Anterior cingulate cortex (tissue), 58 donors: ENCODE measurements at places on chromosomes 7 and 10.
A peak's percentile ranks its signal among the peaks of the same experiment; 100 is the strongest.

DNA sequence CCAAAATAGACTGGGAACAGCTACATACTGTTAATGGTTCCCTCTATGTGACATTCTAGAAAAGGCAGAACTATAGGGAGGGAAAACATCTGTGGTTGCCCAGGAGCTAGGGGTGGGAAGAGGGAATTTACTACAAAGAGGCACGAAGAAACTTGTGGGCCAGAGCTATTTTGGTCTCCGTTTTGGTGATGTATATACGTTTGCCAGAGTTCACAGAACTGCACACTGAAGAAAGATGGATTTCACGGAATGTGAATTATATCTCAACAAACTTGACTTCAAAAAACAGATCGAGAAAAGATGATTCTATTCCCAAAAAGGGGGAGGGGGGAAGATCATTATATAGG lies 386 bp upstream of the AS3MT start:
- DNase-seq, result no peak

DNA sequence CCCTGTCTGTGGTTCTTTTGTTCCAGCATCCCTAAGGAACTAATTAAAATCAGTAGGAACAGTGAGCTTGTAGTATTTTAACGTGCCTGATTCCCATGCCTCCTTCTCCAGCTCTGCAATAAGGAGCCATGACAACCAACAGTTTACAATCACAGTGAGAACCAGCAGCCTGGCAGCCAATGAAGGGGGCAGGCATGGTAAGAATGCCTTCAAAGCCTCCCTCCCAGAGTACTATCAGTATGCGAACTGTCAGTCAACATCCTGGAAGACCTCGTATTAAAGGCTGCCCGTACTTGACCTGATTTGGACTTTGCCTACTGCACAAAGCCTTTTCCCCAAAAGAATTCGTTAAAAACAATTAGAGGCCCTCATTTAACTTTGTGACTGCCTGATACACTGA lies 7.7 kb downstream of the ZPBP start:
- DNase-seq, result no peak

- no peak for DNase-seq
Measured at GRCh38 chr10:91137822-91138221, 82.6 kb upstream of the PCGF5 start.

DNA sequence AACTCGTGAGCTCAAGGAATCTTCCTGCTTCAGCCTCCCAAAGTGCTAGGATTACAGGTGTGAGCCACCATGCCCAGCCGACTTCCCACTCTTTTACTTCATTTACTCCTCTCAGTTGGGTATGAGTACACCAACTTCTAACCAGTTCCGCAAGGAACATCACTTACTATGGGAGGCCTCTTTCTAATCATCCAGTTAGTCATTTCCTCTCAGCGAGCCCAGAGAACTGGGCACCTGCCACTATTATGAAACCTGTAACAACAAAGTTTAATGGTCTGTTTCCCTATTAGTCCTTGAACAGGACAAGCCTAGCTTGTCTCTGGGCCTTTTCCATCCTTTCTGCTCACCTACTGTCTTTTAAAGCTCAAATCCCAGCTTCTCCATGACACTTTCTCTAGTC lies 88.8 kb downstream of the DNMBP start:
- no peak for DNase-seq

DNA sequence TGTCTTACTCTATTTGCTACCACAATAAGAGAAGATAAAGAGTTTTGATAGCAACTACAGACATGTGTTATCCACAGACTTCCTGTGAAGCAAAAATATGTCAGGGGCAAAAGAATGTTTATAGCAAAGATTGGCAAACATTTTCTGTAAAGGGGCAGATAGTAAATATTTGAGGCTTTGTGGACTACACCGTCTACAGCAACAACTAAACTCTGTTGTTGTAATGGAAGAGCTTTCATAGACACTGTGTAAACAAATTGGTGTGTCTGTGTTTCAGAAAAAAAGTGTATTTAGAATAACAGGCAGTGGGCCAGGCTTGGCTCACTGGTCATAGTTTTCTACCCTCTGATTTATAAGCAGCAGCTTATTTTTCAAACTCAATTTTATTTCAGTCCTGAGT lies 521.4 kb downstream of the ANKRD7 start:
- DNase-seq, result no peak

- no peak for DNase-seq
Measured at GRCh38 chr10:6579904-6580278, at the start of gene PRKCQ. Gene PRKCQ, minus strand, starts transcription at chr10:6580276. Its CDS starts 65,141 bp downstream, at chr10:6515135.

- no peak for DNase-seq
Measured at GRCh38 chr7:81533426-81533825, 236.4 kb downstream of the HGF start.

- no peak for DNase-seq
Measured at GRCh38 chr7:148433521-148434180, 156.9 kb upstream of the C7orf33 start.

DNA sequence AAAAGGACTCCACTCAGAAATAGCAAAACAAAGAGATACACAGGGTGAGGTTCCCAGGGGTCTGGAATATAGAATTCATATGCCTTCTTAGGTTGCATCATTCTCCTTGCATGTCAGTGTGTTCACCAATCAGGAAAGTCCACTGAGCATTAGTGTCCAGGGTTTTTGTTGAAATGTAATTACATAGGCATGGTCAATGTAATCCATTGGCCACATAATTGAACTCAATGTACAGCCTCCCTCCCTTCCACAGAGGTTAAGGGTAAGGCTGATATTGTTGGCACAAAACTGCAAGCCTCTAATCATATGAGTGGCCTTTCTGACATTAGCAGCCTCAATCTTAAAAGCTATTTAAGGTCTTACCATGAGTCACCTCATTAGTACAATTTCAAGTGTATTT lies 736.1 kb upstream of the VSTM2A start:
- no peak for DNase-seq

DNA sequence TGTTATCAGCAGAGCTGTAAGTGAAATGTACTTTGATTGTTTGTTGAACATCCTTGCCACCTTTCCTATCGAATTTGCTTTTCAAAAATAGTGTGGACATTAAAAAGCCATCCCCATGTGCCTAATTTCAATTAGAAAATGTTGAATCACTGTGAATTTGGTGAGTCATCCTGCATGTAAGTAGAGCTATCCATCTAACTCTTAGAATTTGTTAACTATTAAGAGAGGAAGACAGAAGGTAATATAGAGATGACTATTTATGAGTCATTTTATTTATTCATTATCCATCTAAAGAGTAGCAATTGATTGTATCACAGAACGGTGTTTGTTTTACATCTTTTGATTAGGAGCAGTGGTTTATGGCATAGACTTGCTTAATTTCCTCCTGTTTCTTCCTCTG lies 154.7 kb downstream of the MGMT start:
- no peak for DNase-seq

DNA sequence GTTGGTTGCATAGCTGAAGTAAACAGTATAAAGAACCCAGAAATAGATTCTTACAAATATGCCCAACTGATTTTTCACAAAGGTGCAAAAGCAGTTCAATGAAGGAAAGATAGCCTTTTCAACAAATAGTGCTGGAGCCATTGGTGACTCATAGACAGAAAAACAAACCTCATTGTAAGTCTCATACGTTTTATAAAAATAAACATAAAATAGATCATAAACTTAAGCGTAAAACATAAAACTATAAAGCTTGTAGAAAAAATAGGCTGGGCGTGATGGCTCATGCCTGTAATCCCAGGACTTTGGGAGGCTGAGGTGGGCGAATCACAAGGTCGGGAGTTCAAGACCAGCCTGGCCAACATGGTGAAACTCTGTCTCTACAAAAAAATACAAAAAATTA lies 318.8 kb upstream of the IGFBP3 start:
- no peak for DNase-seq

- DNase-seq, result no peak
Measured at GRCh38 chr10:63522277-63522687, 1.1 kb downstream of the REEP3 start.

- no peak for DNase-seq
Measured at GRCh38 chr10:89352802-89353201, 25.0 kb downstream of the IFIT3 start.

- DNase-seq, result no peak
Measured at GRCh38 chr10:59876695-59877094, 29.7 kb downstream of the CCDC6 start.

- no peak for DNase-seq
Measured at GRCh38 chr7:114026486-114027089, 107.8 kb upstream of the PPP1R3A start.

GRCh38 chr7:75850235-75850634 lies 28.6 kb upstream of the RHBDD2 start:
- DNase-seq, result no peak

DNA sequence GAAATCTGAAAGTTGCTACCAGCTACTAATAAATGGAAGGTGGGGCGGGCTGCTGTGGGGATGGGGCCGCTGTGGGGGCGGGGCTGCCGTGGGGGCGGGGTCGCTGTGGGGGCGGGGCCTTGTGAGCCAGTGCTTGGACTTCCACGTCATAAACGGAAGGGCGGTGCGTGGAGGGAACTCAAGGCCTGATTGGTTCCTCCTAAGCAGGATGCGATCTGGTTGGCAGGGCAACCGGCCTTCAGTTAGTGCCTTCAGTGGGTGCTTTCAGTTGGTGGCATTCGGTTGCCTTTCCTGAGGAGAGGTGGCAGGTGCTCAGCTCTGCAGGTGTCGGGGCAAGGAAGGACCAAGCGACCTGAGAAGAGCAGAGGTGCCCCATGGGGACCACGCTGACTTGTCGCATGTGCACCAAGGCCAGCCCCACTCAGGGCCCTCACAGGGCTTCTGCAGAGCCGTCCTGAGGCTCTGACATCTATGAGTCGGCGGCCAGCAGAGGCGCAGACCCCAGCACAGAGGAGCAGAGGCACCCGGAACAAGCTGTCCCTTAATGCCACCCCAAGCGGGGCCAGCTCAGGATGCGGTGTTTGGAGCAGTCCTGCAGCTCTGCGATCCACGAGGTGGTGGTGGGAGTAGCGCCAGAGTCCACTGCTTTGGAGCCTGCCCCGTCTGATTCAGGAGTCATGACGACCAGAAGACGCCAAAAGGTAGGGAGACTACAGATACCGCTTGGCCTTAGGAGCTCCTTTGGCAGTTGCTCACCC lies 54.4 kb upstream of the PDSS1 start:
- DNase-seq, result no peak

- no peak for DNase-seq
Measured at GRCh38 chr7:128174386-128174785, 66.7 kb upstream of the LEP start.

DNA sequence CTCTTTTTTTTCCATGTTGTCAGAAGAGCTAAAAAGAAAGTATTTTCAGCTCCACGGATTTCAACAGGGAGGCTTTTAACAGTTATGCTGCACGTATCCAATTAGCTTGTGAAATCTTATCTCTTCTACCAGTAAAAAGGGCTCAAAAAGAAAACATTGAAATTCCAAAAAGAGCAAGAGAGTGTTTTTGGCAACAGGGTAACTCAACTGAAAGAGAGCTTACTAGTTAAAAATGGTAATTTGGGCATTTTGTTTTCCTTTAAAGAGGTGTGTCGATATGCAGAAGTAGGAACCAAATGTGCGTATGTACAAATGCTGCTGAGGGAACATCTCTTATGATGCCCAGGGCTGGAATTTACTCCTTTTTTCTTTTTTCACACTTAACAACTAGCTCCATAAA lies 292.8 kb downstream of the PRKG1 start:
- DNase-seq, result no peak

GRCh38 chr10:121307411-121307980 lies 290.7 kb downstream of the FGFR2 start:
- DNase-seq, result no peak

DNA sequence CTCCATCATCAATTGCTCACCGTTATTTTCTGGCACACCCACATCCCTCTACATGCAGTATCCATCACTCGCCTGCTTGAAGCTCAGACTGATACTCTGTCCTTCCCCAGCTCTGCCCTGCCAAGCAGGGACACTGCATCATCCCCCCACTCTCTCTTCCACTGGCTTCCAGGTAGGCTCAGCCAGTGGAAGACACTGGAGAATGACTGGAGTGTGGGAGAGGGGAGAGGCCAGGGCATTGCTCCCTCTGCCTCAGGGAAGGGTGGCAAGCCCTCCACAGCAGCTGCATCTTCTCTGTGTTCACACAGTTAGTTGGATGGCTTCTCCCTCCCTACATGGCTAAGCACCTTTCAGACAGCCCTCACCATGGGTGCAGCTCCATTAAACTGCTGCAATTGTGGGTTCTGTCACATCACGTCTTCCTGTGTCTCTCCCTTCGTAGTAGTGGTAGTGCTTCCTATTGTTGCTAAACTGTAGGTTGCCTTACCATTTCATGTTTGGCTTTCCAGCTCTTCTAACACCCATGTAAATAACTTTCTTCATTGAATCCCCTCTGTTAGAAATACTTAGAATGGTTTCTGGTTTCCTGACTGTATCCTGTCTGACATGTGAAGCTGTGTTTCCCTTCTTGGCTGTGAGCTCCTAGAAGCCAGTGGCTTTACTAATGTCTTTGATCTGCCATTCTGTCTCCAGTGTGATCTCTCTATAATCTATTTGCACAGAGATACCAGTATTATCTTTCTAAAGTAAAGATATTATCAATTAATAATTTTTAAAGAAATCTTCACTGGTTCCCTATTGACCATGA lies 483.7 kb upstream of the LRRN3 start:
- DNase-seq, result no peak

DNA sequence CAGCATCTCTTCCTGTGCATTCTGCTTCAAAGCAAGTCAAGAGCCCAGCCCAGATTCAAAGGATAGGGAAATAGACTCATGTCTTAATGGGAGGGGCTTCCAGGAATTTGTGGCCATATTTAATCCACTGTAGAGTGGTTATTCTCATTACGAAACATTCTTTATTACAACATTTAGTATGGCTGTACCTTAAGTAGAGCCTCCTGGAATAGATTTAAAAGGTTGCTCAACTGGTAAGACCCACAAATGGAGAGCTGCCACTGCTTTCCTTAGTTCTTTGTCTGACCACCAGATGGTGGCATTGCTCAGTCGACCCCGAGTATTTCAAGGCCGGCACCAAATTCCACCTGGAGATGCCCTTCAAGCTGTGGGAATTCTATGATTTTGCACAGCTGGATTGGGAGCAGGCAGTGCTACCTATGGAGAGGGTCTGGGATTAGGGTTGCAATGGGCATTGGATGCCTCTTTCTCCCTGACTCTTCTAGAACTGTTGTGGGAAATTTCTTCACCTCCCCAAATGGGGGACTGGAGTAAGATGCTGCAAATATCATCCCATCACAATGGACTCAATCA lies 102.2 kb downstream of the RBM20 start:
- DNase-seq, result peak; percentile 29

GRCh38 chr10:122510326-122510725 lies 49.0 kb downstream of the HTRA1 start:
- DNase-seq, result no peak

DNA sequence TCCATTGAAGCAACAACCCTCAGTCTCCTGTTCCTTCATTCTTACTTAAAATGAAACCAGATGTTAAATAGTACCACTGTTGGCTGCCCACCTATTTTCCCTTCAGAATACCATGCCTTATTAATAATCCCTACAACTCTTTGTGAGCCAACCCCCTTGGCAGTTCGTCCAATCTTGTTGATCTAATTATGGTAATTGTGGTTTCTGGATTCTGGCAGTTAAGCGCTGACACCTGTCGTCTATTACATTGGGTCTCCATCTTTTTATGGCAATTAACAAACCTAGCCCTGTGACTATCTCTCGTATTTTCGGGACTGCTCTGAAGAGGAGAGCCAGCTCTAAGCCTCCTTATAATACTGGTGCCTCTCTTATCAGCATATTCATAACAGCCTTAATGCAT lies 432.0 kb downstream of the ATRNL1 start:
- DNase-seq, result no peak
